ENCODE measurements at places on chromosomes 3 and 15. TPM values are rescaled to one million over a fixed set of nuclear protein-coding genes. Genes with fewer than 3 reads are reported as not detected.

Gene PARP15
- 0.29 TPM for total RNA-seq

Gene RTP2
- not detected for total RNA-seq

Gene MYEF2
- total RNA-seq, result 245 TPM

Gene DAPK2
- total RNA-seq, result 2.6 TPM

- no peak for DNase-seq
These were observed 24.1 kb downstream of the SHC4 start for GRCh38 chr15:48939648-48940047.

DNA sequence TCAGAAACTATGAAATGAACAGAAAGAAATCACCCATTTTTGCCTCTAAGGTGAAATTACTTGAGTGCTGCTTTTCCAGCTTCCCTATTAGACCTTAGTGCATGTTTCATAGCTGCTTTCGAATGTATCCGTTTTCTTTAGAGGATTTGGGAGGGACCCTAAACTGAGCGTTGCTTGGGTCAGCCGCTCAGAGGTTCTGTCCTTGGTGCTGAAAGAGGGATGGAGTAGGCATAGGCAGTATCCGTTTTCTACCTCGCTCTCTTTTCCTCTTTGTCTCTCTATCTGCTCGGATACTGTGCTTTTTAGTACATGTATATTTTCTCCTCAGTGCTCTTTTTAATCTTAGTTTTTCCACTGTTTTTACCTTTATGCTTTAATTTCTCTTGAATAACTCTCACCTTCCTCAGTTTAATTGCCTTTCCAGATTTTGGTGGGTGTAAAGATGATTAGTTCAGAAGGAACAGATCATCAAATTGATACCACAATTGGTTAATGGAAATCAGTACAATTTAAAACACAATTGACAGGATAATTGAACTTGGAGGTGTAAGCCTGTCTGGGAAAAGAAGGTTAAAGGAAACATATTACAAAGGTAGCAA, at the start of gene DRD3:
TSS of gene DRD3 (minus strand) at position 283 of the 599 bp plus-strand sequence. CDS start 7,060 bp downstream, outside the sequence.
- no peak for DNase-seq

DNA sequence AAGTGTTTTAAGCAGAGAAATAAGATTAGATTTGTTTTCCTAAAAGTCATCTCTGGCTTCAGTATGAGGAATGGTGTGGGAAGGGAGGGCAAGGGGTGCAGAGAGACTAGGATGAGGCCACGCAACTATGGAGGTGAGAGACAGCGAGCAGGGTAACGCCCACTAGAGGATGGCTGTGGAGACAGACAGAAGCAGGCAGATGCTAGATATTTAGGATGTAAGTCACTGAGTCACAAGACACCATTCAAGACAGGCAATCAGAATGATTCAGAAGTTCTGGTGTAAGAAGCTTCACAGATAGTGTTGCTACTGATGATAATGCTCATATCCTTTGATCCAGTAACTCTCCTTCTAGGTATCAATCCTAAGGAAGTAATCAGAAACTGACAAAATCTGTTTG, 19.1 kb downstream of the HSPBAP1 start:
- no peak for DNase-seq

GRCh38 chr15:58139276-58139988, 1.3 kb downstream of the AQP9 start:
- DNase-seq, result no peak

GRCh38 chr3:104044002-104044401, 1322.7 kb upstream of the ALCAM start:
- no peak for DNase-seq

DNA sequence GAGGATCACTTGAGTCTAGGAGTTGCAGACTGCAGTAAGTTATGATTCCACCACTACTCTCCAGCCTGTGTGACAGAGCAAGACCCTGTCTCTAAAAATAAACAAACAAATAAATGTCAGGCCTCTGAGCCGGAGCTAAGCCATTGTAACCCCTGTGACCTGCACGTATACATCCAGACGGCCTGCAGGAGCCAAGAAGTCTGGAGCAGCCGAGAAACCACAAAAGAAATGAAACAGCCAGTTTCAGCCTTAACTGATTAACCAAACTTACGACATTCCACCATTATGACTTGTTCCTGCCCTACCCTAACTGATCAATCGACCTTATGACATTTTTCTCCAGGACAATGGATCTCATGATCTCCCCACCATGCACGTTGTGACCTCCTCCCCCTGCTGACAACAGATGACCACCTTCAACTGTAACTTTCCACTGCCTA, 32.5 kb upstream of the ZKSCAN7 start:
- no peak for DNase-seq

- DNase-seq, result no peak
These were observed 78.3 kb downstream of the TFRC start for GRCh38 chr3:196003611-196004010.

- DNase-seq, result no peak
These were observed 50.7 kb downstream of the UMPS start for GRCh38 chr3:124780761-124781475.
